T-cell (primary cell): ENCODE measurements at places on chromosomes 2 and 18.

DNA sequence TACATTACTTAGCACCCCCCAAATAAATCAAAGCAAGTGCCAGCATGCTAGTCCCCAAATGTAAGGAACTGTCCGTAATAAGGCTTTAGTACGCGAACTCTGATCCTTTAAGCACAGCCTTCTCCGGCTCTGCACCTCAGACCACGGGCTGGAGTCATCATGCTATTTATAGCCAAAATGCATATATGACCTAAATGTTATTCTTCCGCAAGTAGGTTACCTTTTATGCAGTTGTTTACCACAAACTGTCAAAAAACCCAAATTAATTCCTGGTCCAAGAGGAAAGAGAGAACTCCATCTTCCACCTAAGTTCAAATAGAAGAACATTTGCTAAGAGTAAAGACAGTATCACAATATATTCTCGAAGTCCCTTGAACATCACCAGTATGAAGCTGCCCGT lies 42.7 kb downstream of the ZNF516 start:
- no peak for DNase-seq

DNA sequence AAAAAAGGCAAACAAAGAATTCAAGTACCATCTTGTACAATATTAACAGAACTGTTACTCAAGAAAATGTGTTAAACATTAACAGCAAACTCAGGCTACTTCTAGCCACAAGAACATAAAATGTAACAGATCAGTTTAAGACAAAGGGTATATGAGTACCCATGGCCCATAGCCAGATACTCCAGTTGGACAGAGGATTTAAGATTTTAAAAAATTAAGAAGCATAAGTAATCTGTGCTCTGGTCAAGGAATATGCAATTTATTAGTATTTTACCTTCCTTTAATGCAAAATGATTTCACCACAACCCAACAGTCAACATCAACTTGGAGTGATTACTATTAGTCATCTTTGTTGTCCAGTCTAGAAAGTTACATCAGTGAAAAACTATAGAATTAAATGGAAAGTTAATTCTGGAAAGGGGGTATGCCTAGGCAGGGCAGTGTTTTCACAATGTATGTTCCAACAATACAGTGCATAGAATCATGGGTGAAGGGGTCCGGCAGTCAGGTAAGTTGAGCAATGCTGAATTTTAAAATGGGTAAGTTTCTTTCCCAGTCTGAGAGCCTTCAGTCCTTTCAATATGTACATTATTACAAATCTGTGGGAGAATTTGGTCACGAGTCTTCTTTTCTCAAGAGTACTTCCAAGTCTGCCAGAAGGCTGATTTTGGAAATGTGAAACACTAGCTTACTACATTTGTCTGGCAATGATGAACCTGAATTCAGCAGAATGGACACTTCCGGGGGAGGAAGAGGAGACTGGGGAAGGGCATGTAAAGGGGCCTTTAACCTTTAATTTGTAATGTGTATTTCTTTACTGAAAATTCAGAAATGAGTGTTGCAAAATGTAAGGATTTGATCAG lies 34.5 kb downstream of the SFT2D3 start:
- no peak for DNase-seq

DNA sequence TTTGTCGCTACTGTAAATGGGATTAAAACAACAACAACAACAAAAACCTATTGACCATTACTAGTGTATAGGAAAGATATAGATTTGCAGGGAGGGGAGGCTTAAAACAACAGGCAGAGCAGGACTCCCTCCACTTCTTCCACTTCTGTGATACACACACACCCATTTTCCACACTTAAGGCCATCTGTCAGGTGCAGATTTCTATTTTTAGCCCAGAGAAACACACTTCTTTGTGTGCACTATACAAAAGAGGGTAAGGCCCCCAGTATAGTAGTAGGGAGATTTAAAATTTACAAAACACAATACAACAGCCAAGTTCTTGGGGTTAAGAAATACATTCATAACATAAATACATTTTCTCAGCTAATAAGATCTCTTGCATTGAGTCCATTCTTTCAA lies 22.4 kb downstream of the PTPN2 start:
- no peak for DNase-seq

DNA sequence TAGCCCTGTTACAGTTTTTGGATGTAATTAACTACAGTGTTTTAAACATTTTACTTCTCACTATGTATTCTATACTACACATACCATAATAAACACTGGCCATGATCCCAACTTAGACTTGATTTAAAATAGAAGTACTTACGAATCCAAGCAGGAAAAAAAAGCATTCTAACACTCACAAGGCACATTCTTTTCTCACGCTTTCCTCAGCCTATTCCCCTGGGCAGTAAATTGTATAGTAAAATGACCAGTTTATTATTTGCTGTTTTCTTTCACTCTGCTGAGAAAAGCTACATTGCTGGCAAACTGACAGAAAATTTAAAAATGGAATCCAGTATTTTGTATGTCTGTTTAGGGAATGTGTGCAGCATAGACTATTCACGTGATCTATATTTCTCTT lies 2.8 kb upstream of the TANC1 start:
- no peak for DNase-seq

- no peak for DNase-seq
These were observed 50.5 kb upstream of the ITPRID2 start for GRCh38 chr2:181841079-181841478.

DNA sequence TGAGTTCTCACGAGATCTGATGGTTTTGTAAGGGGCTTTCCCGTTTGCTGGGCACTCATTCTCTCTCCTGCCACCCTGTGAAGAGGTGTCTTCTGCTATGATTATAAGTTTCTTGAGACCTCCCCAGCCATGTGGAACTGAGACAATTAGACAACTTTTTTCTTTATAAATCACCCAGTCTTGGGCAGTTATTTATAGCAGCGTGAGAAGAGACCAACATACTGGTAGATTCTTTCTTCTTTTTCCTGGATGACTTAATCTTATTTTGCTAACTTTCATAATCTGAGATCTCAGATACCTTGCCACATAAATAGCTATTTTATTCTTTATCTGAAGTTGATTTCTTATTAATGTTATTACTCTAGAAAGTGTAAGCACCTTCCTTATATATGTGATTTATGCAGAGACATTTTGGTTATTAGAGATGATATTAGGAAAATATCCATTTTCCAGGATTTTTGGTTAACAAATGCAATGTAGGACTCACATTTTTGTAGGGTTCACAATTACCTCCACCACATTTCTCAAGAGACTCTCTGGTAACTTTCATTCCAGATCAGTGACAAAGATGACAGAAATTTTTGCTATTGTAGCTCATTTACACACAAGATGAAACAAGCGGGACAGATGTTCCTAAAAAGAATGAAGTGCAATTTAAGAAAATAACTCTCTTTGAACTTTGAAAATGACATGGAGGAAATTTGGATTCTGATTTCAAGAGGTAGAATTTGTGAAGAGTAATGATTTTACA lies 97.9 kb upstream of the RND3 start:
- DNase-seq = no peak
